Ureter (tissue), 1 donor: ENCODE measurements at places on chromosomes 7 and 10. TPM values are rescaled to one million over a fixed set of nuclear protein-coding genes. Genes with fewer than 3 reads are reported as not detected.

The ACTL6B gene
- total RNA-seq = not detected

The CACNA2D1 gene
- total RNA-seq = 20.2 TPM

The CHST15 gene
- total RNA-seq = 15.7 TPM

The FRAT1 gene
- 2.9 TPM for total RNA-seq

The MRC1 gene
- total RNA-seq = 13.1 TPM

The FGL2 gene
- 10.9 TPM for total RNA-seq

The FAM20C gene
- 33.8 TPM for total RNA-seq

The FAM24A gene
- total RNA-seq = not detected

The DRGX gene
- not detected for total RNA-seq

The ANKRD30A gene
- total RNA-seq = not detected

The FANK1 gene
- total RNA-seq = 6.3 TPM

The SFTPA1 gene
- 0.91 TPM for total RNA-seq

The NEUROG3 gene
- total RNA-seq = not detected

The NRAP gene
- 0.18 TPM for total RNA-seq

The TRPV6 gene
- total RNA-seq = 27.7 TPM

The CALHM3 gene
- total RNA-seq = not detected
